GF-D8 (cell line): ENCODE measurements at places on chromosomes 4 and X.
A peak's percentile ranks its signal among the peaks of the same experiment; 100 is the strongest.

- DNase-seq, result no peak
Observed at GRCh38 chrX:142201113-142201512, 4.0 kb downstream of the MAGEC2 start.

GRCh38 chr4:110614976-110615352 is 7.9 kb downstream of the PITX2 start:
- no peak for DNase-seq

DNA sequence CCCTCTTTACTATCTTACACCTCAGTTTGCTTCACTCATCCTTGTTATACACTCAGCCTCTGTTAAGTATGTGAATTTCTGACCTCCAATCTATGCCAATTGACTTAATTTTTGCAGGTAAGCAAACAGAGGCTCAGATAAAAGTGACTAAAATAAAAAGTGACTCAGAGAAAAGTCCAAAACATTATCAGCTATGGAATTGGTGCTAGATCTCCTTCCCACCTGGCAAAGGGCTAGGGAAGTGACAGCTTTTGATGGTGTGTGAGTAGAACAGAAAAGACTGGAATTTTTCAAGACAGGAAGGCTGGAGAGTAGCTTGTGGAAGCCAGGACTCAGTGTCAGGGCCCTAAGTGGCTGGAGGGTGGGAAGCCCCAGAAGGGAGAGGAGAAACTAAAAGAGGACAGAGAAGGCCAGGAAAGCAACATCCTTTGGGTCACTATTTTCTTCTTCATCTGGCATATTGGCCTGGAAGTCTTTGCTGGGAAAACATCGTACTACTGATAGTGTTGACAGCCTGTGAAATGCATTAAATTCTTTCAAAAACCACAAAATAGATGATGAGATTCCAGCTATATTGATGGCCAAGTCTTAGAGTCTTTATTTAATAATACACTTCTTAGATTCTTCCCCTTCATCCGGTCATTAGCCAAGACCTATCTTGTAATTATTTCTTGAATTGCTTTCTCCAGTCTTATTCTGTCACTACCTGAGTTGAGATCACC is 392.8 kb downstream of the RAPGEF2 start:
- DNase-seq, result no peak

GRCh38 chr4:86098691-86099090 is 261.2 kb downstream of the MAPK10 start:
- no peak for DNase-seq

- no peak for DNase-seq
Observed at GRCh38 chrX:69307756-69308155, 142.5 kb upstream of the PJA1 start.

DNA sequence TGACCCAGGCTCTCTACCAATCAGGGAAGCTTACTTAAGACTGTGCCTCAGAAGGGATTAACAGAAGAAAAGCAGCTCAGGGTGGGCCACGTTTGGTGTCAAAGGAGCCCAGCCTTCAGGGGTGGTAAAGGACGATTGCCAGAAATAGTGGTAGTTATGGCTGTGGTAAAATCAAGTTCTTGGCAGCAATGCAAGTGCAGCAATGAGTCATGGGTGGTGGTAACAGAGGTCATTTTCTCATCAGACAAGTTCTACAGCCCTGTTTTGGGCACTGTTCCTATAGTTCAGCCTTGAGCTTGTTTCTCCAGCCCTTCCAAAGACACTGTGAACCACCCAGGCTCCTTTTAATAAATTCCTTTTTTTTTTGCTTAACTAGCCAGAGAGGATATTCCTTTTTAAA is 120.3 kb downstream of the EFHC2 start:
- DNase-seq, result no peak

GRCh38 chr4:180696460-180697092 is 1546.6 kb upstream of the TENM3 start:
- DNase-seq, result no peak

DNA sequence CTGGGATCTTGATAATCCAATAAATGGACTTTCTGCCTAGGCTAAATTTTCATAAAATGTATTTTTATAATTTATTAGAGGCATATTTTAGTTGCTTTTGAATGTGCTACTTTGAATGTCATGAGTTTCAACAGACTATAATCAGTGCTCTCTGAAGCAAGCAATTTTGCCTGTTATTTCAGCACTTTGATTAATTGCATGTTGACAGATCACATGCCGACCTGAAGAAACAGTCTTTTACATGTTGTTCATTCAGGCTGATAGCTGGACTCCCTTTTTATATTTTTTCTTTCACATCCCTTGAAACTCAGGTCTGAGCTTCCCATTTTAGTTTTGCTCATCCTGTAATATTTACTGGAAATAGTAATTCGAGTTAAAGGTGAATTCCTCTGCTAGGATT is 341.0 kb downstream of the NAP1L3 start:
- DNase-seq, result no peak

GRCh38 chr4:19992471-19993093 is 259.1 kb upstream of the SLIT2 start:
- DNase-seq, result peak; percentile 39

DNA sequence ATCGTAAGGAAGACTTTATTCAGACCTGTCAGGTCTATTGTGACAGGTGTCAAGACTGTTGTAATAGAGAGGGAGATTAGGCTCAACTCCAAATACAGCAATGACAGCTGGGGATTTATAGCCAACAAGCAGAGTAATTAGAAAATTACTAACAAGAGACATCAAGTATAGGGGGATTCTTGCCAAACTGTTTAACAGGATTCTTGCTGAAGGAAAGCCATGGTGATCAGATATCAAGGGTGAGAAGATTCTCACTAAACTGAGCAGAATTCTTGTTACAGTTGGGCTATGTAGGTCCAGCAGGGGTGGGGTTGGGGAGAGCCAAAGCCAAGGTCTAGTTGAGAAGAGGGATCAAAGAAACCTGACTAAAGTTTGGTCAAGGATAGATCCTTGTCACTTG is 461.0 kb upstream of the GALNT7 start:
- no peak for DNase-seq

GRCh38 chr4:3418029-3418762 is 23.6 kb upstream of the HGFAC start:
- DNase-seq, result no peak

DNA sequence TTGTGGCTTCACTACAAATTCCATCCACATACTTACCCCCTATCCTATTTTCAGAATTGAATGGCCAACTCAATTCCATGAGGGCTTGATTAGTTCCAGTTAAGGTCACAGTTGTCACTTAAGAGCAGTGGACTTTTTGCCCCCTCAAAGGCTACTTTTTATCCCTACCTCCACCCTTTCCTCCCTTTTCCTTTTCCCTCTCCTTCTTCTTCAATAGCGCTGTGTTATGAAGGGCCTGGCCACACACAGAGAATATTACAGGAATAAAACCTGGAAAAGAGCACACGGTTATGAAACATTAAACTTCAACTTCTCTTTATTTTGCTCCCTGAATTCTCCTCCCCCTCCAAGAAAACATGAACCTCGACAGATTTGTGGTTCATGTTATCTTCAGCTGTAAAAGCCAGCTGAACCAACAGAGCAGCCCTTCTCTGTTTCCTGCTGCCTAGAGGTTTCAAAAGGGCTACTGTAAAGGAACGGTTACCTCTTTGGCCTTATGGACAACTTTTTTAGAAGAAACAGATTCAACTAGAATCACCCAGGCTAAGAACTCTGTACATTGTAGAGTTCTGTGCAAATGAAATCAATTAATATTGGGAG is 87.0 kb upstream of the RPL34 start:
- DNase-seq, result peak; percentile 47

DNA sequence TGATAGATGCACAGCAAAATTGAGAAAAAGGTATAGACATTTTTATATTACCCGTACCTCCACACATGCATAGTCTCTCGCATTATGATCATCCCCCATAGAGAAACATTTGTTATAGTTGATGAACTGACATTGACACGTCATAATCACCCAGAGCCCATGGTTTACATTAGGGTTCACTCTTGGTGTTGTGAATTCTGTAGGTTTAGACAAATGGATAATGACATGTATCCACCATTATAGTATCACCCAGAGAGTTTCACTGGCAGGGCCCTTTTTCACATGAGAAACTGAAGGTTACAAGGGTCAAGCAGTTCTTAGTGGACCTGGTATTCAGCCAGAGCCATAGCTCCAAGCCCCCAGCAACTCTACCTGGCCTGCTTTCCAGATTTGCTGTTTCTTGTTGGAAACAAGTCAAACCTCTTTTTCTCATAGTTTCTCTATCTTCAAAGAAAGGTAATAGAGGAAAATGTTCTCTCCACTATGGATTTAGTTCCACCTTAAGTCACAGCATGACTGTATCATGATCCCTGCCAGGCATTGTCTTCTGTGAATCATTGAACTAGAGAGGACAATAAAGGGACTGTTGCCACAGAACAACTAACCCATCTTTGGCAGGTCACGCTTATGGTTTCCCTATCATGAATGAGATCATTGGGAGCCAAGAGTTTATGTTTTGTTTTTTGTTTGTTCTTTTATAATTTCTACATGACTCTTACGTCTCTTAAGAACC is 64.0 kb downstream of the HHIP start:
- DNase-seq, result no peak

DNA sequence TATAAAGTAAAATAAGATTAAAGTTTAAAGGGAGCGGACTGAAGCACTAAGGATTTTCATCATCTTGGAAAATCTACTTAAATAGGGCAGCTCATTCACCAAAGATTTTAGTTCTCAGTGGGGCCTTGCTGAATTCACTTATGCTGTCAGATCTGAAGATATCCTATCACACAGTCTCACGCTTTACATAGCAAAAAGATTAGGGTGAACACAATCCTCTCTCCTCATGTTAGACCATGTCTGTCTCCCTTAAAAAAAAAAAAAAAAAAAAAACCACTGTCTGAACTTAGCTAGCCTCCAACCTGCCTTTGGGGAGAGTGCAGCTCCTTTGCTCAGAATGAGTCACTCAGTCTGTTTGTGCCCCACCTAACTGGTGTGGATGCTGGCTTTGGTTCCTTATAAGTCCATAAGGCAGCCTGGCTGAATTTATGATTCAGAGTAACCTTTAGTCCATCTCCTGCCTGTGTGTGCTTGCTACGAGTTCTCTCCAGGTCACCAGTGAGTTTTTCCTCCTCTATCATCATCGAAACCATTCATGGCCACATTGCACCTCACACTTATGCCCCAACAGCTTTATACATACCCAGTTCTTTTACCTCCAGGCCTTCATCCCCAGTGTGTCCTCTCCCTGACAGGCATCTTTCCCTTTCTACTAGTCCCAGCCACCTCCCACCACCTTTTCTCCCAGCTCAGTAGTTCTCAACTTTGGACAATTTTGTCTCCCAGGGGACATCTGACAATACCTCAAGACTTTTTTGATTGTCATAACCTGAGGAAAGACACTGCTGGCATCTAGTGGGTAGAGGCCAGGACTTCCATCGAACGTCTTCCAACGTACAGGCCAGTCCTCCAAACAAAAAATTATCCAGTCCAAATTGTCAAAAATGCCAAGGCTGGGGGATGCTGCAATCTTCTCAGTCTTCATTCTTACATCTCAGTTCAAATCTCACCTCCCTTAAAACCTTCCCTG is 220.7 kb upstream of the EMCN start:
- DNase-seq, result no peak

DNA sequence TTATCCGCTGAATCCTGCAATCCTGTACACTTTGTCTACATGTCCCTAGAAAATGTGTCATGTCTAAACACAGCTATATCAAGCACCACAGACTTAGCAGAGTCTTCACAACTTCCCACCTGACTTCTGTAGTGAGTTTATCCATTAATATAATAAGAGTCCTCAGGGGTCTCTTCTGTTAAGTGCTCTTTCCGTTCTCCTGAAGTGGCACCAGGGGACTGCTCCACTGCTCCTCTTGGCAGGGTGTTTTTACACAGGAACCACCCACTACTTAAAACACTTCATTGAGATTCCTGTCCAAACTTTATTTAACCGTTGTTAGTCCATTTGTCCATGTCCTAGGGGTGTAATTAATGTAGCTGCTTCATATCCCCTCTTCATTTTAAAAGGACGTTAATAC is 1000.4 kb downstream of the STPG2 start:
- no peak for DNase-seq

- DNase-seq, result no peak
Observed at GRCh38 chrX:107596651-107597050, 31.7 kb upstream of the PRPS1 start.

DNA sequence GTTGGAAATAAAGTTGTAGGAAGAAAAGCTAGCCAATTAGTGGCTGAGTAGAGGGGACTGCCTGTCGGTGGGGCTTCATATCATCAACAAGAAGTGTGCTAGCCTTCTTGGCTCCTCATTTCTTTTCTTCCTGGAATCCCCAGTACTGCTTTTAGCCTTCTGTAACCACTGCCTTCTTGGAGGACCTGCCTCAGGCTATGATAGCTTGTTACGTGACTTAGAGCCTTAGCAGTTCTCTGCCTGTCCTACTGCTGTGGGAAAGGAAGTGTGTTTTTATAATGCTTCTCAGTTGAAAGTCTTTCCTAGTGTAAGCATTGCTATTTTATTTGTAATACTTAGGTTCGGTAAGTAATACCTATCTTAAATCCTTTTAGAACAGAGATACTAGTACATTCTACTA is 61.9 kb downstream of the LARP1B start:
- DNase-seq, result no peak

DNA sequence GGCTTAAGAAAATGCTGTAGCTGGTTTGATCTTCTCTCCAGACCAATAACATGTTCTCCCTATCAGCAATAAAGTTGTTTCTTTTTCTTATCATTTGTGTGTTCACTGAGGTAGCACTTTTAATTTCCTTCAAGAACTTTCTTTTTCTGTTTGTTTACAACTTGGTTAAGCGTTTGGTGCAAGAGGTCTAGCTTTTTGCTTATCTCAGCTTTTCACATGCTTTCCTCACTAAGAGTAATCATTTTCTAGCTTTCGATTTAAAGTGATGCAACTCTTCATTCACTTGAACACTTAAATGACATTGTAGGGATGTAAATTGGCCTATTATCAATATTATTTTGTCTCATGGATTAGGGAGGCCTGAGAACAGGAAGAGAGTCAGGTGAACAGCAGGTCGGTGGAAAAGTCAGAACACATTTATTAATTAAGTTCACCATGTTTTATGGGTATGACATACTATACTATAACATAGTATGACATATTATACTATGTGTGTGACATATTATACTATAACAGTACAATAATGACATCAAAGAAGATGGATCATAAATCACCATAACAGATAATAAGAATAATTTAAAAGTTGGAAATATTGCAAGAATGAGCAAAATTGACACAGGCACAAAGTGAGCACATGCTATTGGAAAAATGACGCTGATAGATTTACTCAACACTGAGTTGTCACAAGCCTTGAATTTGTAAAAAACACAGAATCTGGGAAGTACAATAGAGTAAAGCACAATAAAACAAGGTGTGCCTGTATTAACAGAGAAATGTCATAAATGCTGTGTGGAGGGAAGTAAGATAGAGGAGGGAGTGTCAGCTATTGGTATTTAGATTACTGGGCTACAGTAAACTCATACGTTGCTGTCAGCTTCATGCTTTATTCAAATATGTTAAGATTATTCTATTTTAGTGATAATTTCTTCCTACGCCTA is 218.6 kb upstream of the SLC7A11 start:
- no peak for DNase-seq

- DNase-seq, result no peak
Observed at GRCh38 chr4:182619660-182620059, 297.5 kb downstream of the DCTD start.

- no peak for DNase-seq
Observed at GRCh38 chr4:119029847-119030535, 105.6 kb upstream of the MYOZ2 start.
